ENCODE measurements at places on chromosomes 1 and 21.

- DNase-seq: no peak
These were observed 96.8 kb upstream of the ADGRL2 start for GRCh38 chr1:81703756-81704463.

DNA sequence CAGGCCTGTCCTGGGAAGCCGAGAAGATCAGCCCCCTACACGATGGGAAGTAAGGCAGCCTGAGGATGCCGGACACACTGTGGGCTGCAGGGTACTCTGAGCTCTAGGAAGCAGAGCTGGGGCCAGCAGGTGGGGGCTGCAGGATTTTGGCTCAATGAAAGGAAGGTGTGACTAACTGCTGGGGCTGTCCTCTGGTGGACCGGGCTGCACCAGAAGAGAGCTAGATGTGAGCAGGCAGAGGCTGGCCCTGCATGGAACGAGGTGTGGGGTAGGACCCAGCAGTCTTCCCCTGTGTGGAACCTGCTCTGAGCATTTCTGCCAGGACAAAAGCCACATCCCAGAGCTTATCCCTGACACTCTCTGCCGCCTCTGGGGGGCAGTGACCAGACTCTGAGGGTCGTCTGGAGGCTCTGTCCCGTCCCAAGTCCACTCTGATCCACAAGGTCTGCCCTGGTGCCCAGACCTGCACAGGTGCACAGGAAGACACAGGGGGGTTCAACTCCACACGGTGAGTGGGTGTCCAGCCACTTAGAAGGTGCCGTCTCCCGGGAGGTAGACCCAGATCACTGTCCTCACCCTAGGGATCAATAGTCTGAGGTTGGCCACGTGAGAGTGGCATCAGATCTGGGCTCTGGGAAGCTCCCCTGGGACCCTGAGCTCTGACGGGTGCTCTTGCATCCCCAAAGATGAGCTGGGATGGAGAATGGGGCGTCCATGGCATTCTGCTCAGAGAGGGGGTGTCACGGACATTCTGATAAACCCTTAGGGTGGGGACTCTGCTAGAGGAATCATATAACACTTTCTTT is 187.6 kb upstream of the VAMP3 start:
- no peak for DNase-seq

DNA sequence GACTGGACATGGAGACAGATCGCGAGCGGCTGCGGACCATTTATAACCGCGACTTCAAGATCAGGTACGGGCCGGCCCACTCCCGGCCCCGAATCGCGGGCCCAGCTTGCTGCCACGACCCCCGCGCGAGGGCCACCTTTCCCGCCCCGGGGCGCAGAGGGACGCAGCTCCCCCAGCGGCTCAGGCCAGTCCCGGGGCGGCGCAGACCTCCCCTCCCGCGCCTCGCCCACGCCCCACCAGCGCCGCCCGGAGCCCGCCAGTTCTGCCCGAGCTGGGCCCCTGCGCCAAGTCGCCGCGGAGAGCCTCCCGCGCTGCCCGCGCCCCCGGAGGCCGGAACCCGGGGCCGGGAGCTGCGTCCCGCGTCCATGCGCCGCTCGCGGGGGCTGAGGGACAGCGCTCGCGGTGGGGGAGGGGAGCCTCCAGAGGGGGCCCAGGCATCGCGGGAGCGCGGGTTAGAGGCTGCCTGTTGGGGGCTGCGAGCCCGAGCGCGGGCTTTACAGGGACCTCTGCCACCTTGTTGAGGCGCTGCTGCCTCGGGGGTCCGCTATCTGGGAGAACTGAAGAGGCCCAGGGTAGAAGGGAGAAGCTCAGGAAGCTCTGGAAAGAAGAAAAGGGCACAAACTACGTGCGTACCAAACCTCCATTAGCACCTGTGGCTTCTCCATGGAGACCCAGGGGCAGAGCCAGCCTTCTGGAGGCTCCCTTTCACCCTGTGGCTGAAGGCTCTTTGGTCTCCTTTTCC is 698 bp downstream of the MOV10 start:
- no peak for DNase-seq

GRCh38 chr1:42971841-42972291 is 13.2 kb upstream of the SLC2A1 start:
- DNase-seq: no peak

GRCh38 chr21:43343095-43343991 is 83.6 kb downstream of the SIK1 start:
- DNase-seq: no peak

DNA sequence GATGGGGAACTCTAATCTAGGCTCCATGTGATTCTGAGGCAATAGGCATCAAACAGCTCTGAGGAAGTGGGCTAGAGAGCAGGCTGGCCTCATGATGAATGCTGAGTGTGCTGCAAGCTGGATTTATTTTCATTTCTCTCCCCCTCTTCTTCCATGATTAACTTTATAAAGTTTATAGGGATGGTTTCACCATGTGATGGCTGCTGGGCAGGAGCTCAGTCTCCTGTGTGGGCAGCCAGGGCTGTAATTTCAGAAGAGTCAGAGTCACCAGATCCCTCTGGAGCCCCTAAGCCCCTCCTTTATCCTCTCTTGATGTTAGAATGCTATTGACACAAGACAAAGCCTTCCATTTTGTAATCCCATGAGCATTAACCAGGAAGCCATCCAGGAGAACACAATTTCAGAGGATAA is 143.6 kb downstream of the CNIH3 start:
- no peak for DNase-seq

- DNase-seq: peak; percentile 73
These were observed 74.4 kb downstream of the CAMTA1 start for GRCh38 chr1:6859415-6860343.

- DNase-seq: no peak
These were observed 118.9 kb downstream of the SLC44A5 start for GRCh38 chr1:75492011-75492410.

GRCh38 chr1:197272791-197273190 is 4.7 kb downstream of the CRB1 start:
- DNase-seq: no peak

GRCh38 chr21:29520171-29520570 is 221.4 kb downstream of the BACH1 start:
- DNase-seq: no peak

DNA sequence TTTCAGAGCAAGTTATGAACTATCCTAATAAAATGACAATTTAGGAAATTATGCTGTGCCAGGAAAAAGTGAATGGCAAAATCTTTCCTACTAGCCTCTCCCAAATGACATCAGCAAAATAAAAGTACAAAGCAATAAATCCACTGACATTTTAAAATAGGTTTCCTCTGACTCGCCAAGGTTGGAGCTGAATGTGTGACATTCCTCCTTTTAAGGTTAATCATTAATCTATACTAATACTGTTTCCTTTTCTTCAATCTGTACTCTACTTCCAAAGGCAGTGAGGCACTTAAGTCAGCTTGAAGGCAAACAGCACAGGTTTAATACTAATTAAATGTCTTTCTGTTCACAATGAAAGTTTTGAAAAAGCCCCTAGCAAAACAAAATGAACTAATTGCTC is 15.7 kb downstream of the RNF19B start:
- no peak for DNase-seq

DNA sequence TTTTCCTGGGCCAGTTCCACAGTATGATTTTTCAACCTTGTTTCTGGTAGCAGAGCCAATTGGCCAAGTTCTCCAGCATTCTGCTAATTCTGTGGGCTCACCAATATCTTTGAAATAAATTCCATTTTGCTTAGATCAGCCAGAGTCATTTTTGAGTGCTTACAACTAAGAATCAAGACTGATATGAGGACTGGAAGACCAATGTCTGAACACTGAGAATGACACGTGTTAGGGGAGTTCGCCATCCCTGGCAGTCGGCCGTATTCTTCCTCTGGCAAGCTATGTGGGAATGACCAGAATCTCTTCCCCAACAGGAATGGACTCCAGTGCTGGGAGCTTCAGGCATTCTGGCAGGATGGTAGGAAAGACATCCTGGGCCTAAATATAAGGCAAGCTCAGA is 4.9 kb upstream of the TENT5C start:
- DNase-seq: no peak

GRCh38 chr21:33015756-33016155 is 10.0 kb upstream of the OLIG2 start:
- no peak for DNase-seq

DNA sequence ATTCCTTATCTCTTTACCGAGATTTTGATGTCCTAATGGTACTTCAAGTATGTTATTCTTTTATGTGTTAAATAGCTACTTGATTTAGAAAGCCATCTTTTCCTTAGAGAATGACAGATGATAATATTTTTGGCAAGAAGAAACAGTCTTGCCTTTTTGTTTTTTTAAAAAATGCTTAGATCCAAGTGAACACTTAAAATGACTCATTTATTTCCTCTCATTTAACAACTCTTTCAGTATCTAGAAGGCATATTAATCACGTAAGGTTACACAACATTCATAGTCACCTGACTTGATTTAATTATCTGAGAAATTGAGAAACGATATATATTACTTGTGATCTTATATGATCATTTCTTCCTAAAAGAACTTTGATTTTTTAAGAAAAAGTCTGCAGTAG is 52.4 kb downstream of the SUCO start:
- no peak for DNase-seq

DNA sequence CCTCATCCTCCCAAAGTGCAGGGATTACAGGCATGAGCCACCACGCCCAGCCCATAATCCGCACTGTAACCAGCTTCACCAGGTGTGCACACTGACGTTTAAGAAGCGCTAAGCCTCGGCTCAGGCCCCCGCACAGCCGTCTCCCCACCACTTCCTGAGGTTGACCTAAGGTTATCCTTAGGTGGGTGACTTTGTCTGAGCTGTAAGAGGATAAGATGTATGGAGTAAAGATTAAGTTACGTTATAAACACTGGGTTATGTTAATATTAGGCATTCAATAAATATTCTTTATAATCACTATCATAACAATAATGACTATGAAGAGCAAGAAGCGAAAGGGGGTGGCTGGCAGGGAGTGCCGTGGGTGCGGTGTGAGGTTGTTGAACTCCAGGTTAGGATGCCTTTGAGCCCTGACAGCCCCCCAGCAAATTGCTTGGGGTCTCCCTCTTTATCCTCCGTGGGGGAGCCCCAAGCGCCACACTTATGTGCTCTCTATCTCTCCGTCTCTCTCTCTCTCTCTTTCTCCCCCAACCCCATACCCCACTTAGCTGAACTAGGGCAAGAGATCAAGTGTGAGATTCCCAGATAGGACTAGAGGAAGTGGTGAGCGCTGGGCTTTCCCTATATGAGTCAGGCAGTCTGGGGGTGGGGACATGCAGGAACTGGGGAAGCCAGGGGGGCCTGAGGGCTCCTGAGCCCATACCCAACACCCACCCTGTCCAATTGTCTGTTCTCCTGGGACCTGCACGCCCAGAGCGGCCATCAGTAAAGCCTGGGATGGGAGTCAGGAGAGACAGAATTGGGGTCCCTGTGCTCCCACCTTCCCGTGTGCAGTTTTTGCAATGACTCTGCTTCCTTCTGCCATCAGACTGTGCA is 7.6 kb downstream of the EFHD2 start:
- DNase-seq: no peak

GRCh38 chr1:1573843-1574720 is 581 bp downstream of the SSU72 start:
- no peak for DNase-seq

DNA sequence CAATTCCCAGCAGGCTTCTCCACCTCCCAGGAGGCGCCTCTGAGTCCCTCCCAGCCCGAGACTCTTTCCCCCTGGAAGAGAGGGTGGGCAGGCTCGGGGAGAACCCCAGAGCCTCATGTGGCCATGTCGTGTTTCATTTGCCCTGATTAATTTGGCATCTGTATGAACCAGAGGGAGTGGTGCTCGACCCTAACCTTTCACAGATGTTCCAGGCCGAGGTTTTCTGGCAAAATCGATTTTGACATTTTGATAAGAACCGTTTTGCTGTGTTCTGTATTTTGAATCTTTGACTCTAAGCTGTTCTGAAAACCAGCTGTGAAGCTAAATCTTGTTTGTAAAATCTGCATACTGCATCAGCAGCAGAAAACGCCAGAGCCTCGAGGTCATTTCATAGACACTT is 367.4 kb downstream of the CAMTA1 start:
- DNase-seq: no peak

GRCh38 chr1:74731399-74732052 is 1.3 kb downstream of the CRYZ start:
- no peak for DNase-seq

DNA sequence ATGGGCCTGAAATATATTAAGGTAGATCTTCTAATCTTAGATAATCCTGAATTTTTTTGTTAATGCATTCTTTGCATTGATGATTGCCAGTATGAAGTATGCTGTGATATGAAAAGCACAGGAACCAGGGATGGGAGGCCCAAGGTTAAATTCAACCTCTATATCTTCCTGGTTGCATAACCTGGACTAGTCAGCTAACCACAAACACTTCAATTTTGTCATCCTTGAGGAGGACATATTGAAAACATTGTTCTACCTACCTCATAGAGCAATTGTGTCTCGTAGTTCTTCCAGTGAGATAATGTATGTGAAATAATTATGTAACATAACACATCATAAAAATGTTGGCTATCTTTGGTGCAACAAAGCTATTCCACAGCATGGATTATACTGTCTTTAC is 25.6 kb downstream of the PDC start:
- DNase-seq: no peak

DNA sequence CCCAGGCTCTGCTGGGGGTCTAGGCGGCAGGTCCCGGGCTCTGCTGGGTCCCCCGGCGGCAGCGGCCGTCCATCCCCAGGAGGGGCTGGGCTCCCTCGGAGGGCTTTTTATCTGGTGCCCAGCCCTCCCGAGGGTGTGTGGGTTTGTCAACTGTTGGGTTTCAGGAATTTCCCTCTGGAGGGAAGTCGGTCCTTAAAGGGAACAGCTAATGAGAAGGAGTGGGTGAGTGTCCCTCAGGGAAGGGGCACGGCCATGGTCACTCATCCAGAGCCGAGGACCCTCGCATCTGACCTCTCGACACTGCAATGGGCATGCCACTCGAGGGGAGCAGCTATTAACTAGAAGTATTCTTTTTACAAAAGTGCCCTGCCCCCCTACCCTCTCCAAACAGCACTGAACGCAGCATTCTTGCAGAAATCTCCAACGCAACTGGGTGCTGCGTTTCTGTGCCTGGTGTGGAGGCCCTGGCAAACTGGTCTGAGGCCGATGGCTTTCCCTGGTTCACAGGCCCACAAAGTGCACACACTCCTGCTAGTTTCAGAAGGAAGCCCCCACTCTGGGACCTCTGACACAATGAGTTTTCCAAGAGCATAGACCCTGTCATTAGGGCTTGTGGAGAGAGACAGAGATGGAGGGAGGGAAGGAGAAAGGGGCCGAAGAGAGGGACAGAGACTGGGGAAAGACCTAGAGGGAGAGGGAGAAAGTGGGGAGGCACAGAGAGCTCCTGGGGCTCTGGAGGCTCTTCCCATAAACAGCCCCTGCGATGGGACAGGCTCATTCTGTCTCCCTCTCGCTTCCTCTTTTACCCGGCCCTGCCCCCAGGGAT is 1.0 kb upstream of the TSPEAR start:
- no peak for DNase-seq

Measured in HCT116 (cell line).